ENCODE measurements at places on chromosomes 6 and 20.

DNA sequence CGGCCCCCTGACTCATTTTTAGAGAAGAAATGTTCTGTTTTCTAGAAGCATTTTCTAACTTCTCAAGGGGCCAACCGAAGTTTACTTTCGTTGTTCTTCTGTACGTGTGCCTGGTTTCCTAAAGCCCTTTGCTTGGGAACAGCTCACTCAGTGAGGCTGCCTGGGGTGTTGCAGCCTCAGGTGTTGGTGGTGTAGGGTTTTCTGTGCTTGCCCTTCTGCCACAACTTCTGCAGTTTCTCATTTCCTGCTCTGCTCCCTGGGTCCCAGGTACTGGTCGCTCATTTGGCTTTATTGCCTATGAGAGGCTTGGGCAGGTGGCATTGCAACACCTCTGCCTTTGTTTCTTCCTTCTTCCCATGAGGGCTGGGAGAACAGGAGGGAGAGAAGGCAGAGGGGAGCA lies 278.3 kb downstream of the SOX4 start:
- DNase-seq: no peak

DNA sequence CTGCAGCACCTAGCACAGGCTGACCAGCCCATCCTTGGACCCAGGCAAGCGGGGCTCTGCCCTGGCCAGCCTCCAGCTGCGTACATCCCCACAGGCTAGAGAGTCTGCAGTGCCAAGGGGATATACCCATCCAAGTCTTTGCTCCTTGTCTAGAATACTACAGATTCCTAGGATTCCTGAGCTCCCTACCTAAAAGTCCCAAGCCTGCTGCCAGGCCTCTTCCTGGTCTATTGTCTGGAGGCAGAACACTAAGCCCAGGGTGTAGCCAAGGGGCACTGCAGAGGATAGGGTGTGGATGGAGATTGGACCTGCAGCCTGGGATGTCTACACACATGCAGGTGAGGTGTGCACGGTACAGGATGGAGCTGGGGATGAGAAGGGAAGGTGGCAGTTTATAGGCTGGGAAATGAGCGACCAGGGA lies 90.0 kb upstream of the SIRPA start:
- no peak for DNase-seq

DNA sequence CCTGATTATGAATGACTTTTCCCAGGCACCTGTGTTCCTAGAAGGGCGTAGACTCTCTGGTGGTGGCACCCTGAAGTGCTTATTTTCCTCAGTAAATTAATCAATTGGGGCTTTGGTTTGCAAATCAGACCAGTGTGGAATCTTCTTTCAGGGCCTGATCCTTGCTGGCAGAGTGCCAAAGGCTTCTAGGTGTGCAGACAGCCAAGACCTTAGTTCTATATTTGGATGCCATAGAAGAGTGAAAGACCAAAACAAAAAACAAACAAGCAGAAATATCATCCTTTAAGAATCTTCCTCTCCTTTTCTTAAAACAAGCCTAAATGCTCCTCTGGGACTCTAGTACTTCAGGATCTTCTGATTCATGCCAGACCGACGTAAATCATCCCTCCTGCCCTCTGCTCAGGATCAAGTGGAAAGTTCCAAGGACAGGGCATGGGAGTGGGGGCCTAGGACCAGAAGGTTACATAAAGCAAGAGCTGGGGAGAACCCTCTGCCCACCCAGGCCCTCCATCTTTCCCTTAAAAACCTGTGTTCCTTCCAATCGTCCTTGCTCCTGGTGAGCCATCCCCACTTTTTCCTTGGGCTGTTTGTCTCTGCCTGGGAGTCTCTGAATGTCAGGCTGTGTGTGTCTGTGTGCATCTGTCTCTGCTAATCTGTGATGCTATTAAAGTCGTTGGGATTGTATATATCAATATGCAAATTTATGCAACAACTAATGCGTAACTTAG lies 70.5 kb upstream of the MYLIP start:
- no peak for DNase-seq

DNA sequence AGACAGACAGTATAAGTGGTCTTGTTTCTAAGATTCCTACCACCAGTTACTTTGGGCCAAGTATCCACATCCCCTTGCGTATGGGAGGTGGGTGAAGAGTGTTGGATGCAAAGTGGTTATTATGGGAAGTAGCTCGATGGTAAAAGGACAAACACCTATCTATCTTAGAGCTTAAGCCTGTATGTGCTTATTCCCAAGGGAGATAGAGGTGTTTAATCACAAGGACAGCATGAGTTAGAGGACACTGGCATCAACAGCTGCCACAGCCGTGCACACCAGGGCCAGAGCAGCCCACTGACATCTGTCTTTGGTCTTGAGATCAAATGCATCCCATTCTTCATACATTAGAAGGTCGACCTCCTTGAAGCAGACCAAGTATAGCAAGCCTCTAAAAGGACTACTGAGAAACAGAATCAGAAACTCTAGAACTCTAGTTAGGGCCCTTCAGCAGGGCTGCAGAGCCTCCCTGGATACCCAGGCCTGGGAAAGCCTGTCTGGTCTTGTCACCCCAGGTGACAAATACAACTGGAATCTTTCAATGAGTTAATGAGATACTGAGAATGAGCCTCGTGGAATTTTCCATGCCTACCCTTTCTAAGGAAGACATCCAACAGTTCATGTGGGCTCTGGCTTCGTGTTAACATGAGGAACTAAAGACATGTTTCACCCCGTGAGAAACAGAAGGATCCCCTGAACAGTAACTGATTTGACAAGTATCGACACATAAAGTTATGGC lies 28.7 kb downstream of the TXNDC5 start:
- DNase-seq: peak; percentile 26

DNA sequence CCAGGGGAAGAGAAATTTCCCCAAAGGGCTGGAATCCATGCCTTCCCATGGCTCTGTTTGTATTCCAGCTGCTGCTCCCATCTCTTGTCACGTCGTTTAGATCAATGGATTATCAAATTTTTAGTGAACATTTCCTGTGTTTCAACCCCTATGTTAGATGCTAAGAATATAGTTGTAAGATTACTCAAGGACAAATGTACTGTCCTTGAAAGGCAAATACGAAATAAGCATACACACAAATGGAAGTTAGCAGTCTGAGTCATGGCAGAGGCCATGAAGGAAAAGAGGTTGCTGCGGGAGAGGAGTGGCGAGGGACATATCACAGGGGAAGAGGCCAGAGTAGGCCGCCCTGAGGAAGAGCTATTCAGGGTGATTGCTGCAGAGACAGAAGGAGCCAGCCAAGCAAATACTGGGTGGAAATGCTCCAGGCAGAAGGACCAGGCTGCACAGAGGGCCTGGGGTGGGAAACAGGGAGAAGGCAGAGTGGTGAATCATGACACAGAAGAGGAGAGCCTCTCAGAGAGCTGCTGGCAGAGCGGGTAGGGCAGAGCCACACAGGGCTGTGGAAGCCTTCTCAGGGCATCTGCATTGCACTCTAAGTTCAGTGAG lies 219.2 kb upstream of the LRFN2 start:
- DNase-seq: no peak

DNA sequence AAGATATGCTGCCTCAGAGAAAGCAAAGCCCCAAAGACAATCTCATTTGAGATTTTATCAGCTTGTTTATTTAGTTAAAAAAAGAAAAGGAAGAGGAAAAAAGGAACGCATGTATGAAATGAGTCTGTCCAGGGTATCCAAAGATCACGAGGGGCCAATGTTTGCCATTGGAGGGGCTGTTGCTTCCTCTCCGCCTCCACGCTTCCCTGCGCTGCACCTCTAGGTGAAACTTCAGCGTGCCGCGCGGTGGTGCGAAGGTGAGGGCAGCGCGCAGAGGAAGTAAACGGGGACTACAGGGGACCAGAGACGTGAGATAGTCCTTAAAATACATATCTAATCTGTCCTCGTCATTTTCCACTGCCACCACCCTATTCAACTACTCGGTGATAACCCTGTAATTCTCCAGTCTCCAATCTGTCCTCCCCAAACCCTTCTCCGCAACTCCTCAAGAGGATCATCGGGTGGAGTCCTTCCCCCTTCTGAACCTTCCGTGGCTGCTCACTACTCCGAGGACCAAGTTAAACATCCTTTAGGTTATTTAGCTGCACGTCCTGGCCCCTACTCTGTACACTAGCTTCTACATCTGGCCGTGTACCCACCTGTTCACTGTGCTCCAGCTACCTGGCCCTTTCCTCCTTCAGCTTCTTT lies 1.1 kb upstream of the DCBLD1 start:
- no peak for DNase-seq

GRCh38 chr6:98054453-98054852 lies 771.4 kb upstream of the MMS22L start:
- DNase-seq: no peak

GRCh38 chr20:57224641-57225138 lies 41.8 kb downstream of the BMP7 start:
- no peak for DNase-seq

- DNase-seq: no peak
Observed at GRCh38 chr20:24597051-24597450, 127.6 kb downstream of the SYNDIG1 start.

- no peak for DNase-seq
Observed at GRCh38 chr20:36097337-36098151, 57.0 kb upstream of the EPB41L1 start.

GRCh38 chr6:54285595-54285994 lies 22.6 kb upstream of the TINAG start:
- DNase-seq: no peak

DNA sequence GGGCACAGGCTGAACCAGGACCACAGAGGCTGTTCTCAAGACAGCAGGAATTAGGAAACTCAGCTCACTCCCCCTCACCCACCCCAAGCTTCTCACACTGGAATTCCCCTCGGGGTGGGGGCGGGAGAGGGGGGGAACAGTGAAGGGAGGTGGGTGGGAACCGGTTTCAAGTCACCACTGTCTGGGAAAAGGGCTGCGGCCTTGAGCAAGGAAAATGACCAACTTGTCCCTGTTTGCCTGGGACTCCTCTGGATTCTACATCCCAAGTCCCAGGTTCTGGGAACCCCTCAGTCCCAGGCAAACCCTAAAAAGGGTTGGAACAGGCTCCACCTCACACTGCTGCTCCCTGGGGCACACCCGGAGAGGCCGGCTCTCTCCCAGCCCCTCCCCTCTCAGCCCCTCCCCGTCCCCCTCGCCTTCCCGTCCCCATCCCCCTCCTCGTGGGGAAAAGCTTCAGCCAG lies 230.7 kb downstream of the TFAP2C start:
- no peak for DNase-seq

DNA sequence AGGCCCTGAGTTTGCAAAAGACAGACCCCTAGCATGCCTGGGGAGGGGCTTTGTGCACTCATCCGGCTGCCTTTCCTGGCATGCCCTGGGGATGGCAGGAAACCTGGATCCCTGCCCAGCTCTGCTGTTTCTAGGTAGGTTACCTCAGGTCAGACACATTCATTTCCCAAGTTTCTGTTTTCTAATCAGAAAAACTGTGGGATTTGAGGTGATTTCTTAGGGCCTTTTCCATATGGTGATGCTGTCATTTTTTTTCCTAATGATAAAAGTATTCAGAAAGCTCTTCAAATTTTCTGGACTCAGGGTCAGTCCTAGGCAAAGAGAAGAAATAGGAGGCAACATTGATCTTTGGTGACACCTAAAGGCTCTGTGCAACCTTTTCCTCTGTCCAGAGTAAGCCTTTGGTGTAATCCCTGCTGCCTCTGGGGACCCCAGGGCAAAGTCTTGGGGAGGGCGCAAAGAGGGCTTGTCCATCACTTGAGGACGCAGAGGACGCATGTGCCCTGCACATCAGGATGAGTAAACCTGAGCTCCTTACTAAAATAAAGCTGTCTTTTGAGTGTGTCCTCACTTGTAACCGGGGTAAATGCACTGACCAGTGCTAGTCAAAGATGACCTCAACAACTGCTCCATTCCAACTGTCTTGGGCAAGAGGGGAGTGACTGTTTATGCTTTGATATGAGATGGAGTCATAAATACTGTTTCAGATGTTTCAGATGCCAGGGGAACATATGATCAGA lies 13.5 kb upstream of the TRAM2 start:
- DNase-seq: no peak

DNA sequence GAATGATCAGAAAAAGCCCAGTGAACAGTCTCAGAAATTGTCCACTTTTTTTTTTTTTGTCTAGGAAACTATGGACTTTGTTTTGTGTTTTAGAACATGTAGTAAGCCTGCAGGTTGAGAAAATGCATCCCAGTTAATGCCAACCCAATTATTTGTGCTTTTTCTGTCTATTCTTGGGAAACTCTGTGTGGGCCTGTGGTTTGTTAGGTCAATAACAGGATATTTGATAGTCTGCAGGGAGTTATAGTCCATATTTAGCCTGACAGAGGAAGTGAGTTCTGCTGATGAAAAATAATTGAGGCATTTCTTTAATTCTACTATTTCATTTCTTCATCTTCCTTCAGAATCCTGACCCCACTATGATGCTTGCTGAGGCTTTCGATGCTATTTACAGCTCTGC lies 154.0 kb upstream of the LAMP5 start:
- no peak for DNase-seq

DNA sequence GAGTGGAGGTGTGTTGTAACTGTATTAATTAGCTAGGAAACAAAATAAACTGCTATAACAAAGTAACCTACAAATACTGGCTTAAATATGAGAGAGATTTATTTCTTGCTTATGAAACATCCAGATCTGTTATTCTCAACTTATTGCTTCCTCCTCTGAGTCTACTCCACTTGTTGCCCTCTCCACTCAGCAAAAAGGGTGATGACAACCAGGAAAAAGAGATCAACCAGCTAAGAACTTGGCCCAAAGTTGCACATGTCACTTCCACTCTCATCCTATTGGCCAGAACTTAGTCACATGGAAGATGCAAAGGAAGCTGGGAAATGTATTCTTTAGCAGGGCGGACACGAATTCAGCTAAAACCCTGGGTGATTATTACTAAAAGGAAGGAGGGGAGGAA lies 5.2 kb upstream of the TP53RK start:
- no peak for DNase-seq

DNA sequence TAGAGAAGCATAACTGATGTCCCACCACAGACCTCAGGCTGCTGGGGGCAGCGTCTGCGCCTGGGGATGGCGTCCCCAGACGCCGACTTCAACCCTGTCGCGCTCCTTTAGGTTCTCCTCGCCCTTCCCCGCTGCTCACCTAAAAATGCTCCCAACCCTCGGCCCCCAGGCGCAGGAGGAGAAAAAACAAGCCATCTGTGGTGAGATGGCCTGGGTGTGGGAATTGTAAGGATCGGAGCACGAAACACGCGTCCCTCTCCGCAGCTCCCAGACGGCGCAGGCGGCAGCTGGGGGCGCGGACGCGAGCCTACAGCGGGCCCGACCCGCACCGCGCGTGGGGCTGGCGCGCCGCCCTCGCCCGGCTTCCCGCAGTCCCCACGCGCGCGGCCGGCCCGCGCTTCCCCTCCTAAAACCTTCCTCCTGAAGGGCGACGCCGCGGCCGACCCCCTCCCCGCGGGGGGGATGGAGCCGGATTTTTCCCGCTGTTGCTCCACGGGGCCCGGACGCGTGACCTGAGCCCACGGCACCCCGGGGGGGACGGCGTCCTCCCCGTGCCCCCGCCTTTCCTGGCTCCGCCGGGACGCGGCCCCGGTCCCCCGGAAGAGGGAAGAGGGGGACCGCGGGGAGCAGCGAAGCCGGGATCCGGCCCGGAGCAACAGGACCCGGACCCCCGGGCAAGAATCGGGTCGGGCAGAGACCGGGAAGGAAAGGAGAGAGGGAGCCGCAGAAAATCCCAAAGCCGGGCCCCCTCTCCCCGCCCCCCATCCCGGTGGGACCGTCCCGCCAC lies 611 bp downstream of the EPB41L2 start:
- peak; percentile 76 for DNase-seq

All from cardiac septum (tissue), 1 donor.